ENCODE measurements at places on chromosomes 1 and 21.

GRCh38 chr1:178986204-178986603 lies 39.5 kb upstream of the FAM20B start:
- DNase-seq = no peak

DNA sequence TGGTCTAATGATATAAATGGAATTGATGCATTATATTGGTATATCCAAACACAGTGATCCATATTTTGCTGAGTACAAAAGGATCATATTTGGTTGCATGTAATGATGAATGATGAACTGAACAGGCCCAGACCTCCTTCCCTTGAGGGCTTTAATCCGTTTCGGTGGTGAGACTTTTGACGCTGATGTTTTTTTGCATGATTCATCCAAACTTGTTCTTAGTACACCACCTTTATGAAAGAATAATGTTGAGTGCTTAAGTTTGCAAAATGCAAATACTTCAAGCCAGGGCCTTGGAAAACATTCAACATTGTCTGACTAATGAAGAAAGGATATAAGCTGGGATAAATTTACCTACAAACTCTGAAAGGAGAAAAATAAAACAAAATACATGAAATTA lies 19.2 kb downstream of the HOOK1 start:
- no peak for DNase-seq

DNA sequence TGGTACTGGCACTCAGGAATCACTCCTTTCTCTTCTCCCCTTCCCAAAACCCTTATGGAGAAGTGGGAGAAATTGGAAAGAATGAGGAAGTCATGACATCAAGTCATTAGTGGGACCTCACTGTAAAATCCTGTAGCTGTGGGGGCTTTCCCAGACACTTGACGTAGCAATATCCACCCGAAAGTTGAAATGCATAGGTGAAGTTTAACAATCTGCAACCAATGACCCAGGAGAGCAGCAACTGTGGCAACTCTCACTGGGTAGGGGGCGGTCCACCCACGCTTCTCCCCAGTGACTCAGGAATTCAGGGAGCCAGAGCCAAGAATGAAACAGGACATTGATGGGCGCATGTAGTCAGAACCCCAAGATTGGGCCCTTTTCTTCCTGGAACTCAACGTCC lies 27.0 kb downstream of the ABCA4 start:
- no peak for DNase-seq

- DNase-seq = no peak
These were observed 8.8 kb downstream of the FCRLB start for GRCh38 chr1:161730050-161730564.

DNA sequence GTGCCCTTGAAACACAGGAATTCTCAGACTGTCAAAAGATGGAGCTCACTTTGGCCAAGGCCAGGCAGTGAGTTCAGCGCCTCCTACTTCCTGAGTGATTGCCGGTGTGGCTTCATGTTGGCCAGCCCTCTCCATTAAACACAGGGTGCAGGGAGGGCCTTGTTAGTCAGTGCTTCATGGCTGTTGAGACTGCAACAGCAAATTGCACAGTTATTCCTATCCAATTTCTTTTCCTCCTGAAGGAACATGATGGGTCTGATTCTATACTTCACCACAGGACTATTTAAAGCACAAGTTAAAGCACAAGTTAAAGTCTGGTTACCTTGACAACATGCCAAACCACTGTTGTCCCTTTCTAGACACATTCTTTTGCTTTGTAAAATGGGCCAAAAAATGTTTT lies 156.6 kb downstream of the SIPA1L2 start:
- DNase-seq = no peak

GRCh38 chr1:221139991-221140390 lies 260.7 kb downstream of the HLX start:
- no peak for DNase-seq

DNA sequence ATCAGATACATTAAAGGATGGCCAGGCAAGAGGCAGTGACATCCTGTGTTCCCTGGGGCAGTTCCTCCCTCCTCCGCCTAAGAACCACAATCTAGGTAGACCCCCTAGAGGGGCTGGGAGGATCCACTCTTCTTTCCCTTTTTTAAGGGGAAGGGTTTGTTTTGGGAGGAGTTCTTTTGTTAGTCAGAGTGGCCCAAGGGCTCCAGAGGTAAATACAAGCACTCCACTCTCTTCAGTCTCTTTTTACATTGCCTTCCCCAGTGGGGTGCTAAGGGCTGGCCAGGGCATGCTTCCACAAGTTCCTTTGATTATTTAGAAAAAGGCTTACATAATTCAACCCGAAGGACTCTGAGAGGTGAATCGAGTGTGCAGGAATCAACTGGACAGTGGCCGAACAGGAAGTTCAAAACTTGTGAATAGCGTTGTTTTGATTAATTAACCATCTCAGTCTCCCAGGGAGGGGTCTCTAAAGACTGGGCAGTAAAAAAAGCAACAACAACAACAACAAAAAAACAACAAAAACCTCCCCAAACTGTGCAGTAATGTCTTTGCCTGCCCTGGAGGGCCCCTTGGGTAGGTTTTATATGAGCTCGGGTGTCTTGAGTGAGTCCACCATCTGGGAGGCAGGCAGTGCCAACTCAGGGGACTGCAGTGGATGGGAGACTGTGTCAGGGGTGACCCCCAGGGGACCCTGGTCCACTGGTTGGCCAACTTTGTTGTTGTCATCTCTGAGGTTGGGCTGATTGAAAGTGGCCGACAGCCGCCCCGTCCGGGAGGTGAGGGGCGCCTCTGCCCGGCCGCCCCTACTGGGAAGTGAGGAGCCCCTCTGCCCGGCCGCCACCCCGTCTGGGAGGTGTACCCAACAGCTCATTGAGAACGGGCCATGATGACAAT lies 33.2 kb upstream of the ENO1 start:
- no peak for DNase-seq

DNA sequence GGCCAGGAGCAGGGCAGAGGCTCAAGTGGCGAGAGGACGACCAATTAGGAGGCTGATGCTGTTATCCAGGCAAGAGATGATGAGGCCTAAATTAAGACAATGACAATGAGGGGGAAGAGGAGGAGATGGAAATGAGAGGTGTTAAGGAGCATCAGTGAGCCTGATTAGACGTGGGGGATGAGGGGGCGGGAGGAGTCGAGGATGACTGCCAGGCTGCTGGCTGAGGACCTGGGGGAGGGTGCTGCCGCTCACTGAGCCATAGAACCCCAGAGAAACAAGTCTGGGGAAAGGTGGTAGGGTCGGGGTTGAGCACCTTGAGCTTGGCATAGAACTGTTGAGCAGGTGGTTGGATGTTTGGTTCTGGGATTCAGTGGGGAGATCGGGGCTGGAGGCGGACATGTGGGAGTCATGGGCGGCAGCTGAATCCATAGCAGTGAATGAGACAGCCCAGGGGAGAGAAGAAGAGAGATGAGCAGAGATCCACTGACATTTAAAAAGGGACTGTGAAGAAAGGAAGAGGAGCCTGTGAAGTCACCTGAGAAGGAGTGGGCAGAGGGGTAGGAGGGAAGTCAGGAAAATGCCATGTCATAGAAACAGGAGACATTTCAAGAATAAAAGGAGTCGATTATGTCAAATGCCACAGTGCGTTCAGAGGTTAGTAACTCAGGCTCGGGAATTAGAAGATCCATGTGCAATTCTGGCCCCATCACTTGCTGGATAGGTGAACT lies 28.5 kb downstream of the DLGAP3 start:
- no peak for DNase-seq

DNA sequence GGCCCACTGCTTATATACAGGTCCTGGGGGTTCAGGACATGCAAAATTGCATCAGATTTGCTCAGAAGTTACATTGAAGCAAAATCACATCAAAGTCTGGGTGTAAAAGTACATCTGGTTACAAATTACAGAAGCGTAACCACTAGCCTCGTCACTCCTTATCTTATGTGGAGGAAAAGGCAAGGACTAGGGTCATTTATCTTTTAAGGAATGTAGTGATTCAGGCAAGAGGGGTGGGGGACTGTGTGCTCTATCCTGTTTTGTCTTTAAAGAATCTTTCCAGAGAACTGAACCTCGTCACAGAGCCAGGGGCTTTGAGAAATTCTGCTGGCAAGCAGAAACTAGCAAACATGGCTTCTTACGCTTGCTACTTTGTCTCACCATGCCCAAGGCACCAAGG lies 61.1 kb upstream of the RAB4A start:
- no peak for DNase-seq

DNA sequence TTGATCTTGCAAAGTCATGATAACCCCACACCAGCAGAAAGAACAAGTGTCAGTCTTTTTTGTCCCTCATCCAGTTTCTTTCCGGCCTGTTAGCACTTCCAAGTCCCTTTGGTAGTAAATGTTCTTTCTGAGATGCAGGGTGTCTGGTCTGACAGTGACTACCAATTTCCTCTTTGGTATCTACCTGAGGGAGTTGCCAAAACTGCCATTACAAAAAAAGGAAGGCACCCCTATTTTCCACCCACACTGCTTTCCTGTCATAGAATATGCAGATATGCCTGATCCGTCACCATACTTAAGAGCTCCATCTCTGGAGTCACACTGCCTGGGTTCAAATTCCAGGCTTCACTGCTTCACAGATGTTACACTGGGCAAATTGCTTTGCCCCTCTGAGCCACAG lies 72.4 kb downstream of the ZNF281 start:
- no peak for DNase-seq

DNA sequence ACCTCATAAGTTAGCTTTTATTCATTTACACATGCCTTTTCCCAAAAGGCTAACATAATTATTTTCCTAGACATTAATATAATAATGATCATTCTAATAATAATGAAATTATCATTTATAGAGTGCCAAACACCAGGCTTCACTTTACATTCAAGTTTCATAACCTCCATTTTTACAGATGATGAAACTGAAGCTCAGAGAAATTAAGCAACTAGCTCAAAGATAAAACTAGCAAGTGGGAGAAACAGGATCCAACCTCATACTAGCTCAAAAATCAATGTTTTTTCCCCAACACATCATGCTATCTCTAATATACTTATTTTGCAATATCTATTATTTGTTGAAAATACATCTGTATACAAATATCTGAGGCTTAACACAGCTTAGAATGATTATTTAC lies 14.0 kb downstream of the LPGAT1 start:
- DNase-seq = no peak

DNA sequence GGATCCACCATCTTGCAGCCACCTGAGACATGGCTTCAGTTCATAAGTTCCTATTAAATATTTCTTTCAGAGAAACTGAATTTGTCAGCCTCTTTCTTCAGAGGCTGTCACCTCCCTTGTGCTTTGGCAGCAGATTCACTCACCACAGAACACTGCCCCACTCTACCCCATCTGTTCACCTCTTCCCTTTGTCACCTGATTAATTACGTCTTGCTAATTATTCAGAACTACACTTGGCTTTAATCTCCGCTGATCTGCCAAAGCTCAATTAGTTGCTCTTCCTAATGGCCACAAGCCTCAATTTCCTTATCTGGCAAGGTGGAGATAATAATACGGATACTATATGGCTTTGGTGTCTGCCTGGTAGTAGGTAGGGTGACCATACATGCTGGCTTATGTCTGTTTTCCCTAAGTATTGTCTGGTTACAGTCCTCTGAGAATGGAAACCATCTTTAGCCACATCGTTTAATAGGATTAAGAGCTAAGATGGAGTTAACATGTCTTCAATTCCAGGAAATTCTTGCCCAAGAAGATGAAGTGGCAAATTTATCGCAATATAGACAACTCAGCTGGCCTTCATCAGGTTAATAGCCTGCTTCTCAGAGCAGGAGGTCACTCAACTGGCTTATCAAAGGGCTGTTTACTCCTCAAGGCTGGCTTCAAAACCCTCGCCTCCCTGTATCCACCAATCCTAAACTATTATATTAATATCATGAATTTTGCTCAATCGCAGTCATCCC lies 58.2 kb upstream of the ADAR start:
- no peak for DNase-seq

- DNase-seq = no peak
These were observed 56.0 kb upstream of the STUM start for GRCh38 chr1:226492426-226493137.

DNA sequence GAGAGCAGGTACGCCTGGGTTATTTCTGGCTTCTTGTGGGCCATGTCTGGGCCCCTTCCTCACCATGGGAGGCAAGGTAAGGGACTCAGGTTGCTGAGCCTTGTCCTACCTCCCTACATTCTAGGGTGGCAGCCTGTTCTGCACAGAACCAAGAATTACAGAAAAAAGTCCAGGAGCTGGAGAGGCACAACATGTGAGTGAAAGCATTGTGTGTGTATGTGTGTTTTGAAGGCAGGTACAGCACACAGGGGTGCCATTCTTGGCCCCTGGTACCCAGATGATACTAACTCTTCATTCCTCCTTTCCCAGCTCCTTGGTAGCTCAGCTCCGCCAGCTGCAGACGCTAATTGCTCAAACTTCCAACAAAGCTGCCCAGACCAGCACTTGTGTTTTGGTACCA lies 4.4 kb downstream of the JTB start:
- no peak for DNase-seq

DNA sequence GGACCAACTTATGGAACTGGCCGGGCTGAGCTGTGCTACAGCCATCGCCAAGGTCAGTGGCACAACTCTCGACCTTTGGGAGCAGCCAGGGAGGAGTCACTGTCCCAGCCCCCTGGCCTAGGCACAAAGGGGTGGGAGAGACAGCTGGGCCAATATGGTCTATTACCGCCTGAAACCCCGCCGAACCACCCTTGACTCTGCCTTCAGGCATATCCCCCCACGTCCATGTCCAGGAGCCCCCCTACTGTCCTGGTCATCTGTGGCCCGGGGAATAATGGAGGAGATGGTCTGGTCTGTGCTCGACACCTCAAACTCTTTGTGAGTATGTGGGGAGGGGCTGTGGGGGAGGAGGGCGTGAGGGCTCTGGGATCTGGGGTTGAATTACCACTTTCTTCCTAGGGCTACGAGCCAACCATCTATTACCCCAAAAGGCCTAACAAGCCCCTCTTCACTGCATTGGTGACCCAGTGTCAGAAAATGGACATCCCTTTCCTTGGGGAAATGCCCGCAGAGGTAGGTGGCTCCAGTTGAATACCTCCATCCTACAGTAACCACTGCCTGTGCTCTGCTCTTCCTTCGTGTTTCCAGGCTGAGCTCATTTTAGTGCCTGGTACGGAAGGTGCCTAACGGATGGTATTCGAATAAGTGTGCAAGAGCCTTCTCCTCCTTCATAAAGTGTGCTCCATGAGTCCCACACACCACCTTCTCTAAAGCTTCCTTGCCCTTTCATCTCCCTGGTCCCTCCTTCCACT lies 758 bp downstream of the NAXE start:
- no peak for DNase-seq

DNA sequence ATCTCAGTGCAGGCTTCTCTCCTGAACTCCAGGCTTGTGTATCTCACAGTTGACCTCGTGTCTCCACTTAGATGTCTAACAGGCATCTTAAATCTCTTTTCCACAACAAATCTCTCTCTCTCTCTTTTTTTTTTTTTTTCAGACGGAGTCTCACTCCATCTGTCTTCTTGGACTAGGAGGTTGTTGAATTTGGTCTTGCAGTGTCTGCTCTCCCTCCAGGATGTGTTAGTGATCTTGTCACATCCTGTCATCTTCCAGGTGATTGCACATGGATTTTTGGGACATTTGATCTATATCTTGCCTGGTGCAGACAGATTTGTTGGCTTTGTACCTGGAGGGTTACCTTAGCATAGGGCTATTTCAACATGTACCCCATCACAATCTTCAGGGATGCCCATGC lies 26.5 kb upstream of the KCNA10 start:
- DNase-seq = no peak

- DNase-seq = no peak
These were observed 5.9 kb downstream of the ARHGEF10L start for GRCh38 chr1:17545356-17545755.

- DNase-seq = no peak
These were observed 7.0 kb upstream of the TFF1 start for GRCh38 chr21:42373196-42373907.
